Thymus (tissue), 14 donors: ENCODE measurements at places on chromosomes 3 and 15. TPM values are rescaled to one million over a fixed set of nuclear protein-coding genes. Genes with fewer than 3 reads are reported as not detected.

DNA sequence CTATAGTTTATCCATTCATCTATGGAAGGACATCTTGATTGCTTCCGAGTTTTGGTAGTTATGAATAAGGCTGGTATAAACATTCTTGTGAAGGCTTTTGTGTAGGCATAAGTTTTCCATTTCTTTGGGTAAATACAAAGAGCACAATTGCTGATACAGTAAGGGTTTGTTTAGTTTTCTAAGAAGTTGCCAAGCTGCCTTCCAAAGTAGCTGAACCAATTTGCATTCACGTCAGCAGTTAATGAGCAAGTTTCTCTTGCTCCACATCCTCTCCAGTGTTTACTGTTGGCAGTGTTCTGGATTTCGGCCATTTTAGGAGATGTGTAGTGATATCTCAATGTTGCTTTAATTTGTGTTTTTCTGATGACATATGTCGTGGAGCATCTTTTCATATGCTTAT, 34.2 kb downstream of the GABRA5 start:
- DNase-seq = no peak

The CFAP100 gene
- not detected for total RNA-seq

DNA sequence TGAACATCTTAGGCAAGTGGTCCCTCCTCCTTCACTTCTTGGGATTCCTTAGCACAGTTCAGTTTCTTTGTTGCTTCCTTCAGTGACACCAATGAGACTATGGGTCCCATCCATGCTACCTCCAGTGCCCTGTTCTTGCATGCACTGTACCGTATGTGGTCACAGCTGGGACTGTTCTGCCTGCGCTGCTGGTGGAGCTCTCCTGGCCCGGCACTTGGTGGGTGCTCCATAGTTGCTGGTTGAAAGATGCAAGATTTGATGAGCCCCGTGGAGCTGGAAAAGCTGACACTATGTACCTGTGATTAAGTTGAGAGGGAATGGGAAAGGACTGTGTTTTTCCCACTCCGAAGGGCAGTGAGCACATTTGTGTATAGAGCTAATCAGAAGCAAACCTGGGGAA, 397.8 kb downstream of the LRTM1 start:
- no peak for DNase-seq

- no peak for DNase-seq
These were observed 99.5 kb upstream of the FOXB1 start for GRCh38 chr15:59904450-59905135.

DNA sequence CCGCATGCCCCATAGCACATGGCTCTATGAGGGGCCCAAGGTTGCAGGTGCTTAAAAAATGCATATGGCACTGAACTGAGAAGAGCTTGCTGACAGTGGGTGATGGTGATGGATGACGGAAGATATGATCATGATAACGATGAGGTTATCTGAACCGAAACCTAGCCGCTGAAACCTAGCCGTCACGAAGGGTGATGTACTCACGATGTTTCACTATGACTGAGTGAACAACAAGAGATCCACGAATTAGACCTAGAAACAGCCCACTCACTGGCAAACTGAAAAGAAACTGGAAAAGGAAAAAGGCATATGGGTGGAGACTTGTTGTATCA, 57.6 kb upstream of the BCL6 start:
- DNase-seq = no peak

DNA sequence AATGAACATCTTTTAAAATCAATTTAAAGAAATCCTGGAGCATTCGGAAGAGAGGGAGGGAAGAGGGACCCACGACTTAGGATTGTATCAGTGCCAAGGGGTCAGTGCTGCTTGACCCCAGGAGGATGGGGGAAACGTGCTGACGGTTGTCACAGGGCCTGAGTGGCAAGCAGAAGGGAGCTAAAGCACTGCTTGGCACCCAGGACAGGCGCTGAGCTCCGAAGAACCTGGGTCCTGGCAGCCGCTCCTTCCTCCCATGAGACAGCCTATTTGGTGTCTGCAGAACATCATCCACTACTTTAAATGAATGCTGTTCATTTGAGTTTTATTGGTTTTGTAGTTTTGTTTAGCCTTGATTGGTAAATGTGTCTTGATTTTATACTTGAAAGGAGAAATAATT, 54.5 kb downstream of the RGMA start:
- no peak for DNase-seq

The TGM4 gene
- total RNA-seq = 0.14 TPM

The GOLGA6L7 gene
- not detected for total RNA-seq

The EOMES gene
- 1.4 TPM for total RNA-seq

- no peak for DNase-seq
These were observed 57.0 kb upstream of the NR2E3 start for GRCh38 chr15:71753346-71753745.

DNA sequence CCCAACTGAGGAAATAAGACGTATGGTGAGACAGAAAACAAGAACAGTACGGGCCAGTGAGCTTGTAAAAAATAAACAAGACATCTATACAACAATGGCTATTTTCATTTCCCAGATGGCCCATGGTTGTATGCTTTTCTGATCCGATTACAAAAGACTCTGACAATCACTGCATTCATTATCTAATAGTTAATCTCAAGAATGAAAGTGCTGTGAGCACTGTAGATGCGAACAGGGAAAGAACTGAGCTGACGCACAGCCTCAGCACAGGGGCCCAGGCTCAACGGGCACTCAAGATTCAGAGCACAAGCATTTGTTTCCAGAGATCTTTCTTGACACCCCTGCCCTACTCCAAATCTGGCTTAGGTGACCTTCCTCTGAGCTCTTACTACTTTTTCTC, 6.9 kb downstream of the MTMR10 start:
- DNase-seq = no peak

The ANKRD34C gene
- total RNA-seq = under 0.01 TPM

The CBLB gene
- total RNA-seq = 9.1 TPM

GRCh38 chr3:188798556-188799145, 373.1 kb upstream of the TPRG1 start:
- no peak for DNase-seq

DNA sequence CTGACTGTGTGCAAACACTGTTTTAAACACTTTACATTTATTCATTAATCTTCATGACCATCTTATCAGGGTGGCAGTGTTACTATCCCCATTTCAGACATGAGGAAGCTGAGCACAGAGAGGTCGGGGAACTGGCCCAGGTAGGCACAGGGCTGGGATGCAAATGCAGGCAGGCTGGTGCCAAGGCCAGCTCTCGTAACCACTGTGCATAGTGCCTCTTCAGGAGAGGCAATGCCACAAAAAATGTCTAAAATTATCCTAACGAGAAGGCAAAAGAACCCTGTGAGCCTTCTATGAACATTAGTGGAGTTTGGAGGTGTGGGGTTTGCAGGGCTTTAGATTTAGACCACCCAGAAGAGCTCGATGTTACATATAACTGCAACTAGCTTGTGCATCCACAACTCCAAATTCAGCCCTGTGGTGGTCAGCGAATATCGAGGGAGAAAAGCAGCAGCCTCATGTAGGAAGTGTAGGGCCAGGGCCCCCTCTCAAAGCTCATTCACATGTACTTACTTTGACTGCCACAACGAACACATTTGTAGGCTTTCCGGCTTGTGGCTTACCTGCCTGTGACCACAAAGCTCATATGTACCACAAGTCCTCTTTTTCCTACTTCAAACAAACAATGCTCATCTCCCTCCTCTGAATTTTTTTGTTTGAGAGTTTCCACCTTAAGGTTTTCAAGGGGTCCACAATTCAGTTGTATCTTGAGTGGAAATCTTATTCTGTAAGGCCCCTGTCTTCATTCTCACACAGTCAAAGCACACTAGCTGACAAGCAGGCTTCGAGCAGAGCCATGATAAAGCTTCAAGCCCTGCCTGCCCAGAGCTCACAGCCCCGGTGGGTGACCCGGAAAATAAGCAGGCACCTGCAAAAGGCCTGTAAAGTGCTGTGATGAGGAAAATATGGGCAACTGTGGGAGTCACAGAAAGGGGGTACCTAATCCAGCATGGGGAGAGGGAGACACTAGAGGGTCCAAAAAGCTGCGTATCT, 722.9 kb upstream of the CFAP20DC start:
- peak; percentile 69 for DNase-seq

GRCh38 chr3:34090876-34091275, 292.4 kb downstream of the PDCD6IP start:
- no peak for DNase-seq

The GREM1 gene
- total RNA-seq = 0.14 TPM

The SCAMP5 gene
- 2.3 TPM for total RNA-seq

DNA sequence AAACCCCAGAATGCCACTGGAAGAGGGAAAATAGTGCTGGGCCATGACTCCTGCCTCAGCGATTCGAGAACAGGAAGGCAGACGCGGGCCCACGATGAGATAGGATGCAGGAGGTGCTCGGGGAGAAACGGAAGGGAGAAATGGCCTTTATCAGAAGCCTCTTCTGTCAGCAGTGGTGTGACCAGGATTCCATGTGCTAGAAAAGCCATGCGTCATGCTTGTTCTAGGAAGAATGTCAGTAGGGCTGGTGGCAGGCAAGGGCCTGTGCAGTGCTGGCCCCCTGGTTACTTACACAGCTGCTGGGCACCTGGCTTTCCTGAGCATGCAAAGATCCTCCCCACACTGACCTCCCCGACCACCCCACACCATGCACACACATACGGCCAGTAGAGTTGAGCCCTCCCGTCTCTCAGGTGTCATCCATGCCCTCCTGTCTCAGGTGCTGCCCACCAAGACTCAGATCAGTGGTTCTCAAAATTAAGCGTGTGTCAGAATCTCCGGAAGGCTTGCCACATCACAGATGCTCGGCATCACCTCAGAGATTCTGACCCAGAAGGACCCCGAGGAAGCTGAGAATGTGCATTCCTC, 106.7 kb downstream of the ADAMTS17 start:
- no peak for DNase-seq

DNA sequence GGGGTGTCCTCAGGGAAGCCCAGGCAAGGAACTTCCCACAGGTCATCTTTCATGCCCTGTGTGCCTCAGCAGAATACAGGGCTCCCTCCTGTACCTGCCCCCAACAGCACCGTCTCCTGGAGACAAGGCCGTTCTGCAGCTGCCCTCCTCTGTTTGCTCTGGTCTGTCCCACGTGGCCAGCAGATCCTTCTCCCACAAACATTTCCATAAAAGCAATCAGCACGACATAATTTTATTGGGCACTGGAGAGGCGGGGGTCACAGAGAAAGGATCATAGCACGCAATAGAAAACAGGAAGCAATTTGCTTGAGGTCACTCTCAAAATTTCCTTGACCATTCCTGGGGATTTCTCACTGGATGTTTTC, 29.4 kb downstream of the STARD5 start:
- no peak for DNase-seq

The DPPA2 gene
- total RNA-seq = 0.14 TPM

The EFHB gene
- total RNA-seq = 0.94 TPM

The CKMT1B gene
- total RNA-seq = 0.09 TPM

The FBXW12 gene
- 0.05 TPM for total RNA-seq
